ENCODE measurements at places on chromosomes 2 and 18.
A peak's percentile ranks its signal among the peaks of the same experiment; 100 is the strongest.

DNA sequence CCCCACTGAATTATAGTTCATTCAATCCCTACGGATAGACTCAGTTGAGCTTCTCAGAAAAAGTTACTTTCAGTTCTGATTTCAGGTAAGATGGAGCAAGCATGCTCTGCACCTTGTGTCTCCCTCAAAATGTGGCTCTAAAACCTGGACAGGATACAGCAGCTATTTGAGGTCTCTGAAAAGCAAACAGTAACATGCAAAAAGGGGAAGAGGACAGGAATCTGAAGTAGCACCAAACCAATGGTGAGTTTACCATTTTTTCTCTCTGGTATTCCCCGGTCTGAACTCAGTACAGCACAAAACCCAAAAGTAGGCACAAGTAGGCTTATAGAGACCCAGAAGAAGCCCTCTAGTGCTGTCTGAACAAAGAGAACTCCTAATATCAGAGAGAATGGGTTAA is 34.1 kb downstream of the LANCL1 start:
- DNase-seq: no peak

DNA sequence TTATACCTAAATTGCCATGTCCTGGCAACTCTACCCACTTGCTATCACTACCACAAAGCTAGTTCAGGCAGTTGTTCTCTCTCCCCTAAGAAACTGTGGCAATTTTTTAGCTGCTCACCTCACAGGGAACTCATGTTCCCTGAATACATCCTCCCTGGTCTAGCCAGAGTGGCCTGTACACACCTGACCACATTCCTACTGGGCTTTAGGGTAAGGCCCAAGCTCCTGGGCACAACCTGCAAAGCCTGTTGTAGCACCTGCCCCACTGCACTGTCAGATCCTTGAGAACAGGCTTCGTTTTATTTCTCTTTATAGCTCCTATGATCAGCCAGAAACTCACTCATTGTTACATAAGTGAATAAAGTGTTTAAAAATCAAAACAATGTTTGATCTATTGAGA is 21.5 kb downstream of the CNGA3 start:
- no peak for DNase-seq

- DNase-seq: no peak
These were observed 5.6 kb upstream of the STK39 start for GRCh38 chr2:168252976-168253375.

- no peak for DNase-seq
These were observed 30.6 kb downstream of the SPATS2L start for GRCh38 chr2:200336980-200337615.

DNA sequence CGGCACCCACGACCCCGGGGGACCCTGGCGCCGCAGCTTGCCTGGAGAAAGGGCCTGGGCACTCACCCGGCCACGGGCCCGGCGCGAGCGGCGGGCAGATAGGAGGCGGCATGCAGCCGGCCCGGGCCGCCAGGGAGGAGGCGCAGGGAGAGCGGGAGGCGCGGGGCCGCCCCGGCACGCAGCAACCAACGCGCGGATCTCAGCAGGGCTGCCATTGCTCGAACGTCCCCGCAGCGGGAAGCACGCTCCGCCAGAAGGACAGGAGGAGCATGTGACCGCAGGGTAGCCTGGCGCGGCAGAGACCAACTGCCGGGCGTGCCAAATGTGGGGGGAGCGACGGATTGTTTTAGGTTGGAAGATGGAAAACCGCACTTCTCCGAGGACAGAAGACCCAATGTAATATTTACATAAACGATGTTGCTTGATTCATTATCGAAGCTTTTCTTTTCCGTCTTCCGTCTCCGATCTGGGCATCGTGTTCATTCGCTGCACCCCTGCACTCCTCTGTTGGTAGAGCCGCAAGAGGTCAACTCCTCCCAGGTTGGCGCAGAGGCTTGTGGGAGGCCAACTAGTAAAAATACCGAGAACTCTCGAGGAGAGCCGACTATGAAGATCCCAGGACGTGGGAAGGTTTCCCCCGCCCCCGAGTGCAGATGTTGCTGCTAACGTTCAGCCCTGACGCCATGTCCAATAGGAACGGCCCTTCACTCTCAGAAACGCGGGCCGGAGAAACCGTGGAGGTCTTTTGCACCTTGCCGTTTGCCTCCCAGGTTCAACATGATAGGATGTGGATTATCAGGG is at the start of gene LRPPRC:
Gene LRPPRC, minus strand, starts transcription at position 257 of the 801 bp plus-strand sequence. Its CDS starts 42 bp downstream, at position 215.
- peak; percentile 90 for DNase-seq

DNA sequence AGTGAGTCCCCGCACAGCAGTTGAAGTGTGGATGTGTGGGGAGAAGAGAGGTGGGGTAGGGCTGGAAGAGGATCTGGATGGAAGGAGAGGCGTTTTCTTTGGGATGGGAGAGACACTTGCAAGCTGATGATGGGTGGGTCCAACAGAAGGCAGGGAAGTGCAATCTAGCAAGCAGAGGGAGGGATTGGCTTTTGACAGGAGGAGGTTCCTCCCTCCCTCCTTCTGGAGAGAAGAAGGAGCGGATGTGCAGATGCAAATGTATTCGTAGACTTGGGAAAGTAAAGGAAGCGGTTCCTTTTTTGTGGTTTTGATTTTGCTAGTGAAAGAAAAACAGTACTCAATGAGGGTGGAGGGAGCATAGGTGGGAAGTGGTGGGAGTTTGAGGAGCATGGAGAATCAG is 48.9 kb downstream of the LAMA3 start:
- DNase-seq: no peak

DNA sequence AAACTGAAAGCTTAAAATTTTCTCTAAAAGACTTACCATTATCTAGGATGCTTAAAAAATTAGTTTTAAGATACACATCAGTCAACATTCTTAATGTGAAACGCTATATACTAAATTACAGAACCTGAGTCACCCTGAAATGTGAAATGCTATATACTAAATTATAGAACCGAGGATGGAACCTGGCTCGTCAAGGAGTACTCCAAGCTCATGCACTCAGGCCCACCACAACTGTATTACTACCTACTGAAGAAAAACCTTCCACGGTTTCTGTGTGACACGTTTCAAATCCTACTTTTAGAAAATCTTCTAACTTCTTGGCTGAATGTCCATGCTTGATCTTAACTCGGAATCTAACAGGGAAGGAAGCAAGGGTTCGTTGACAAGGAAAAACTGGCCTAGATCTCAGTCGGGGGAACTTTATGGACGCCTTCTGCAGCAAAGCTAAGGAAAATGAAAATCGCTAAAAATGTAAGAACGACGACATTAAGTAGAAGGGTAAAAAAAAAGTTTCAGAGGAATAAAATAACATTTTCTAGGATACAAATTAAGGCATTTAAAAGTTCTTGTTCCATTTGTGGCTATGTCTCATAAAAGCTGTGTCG is 1.4 kb downstream of the PRKD3 start:
- no peak for DNase-seq

DNA sequence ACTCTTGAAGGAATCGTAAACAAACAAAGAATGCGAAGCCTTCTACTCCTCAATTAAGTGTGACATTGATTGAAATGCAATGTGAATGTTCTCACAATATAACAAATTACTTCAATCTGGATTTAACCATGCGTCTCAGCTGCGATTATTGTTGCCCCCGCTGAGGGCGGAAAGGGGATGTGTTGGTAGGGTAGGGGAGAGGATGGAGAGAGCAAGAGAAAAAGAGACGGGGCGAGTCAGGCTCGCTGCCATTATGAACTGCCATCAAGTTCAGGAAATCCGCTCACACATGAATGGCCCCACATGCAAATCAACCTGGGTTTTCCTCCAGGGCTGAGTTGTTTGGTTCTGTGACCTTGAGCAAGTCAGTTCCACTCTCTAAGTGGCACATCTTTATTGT is 129.8 kb downstream of the PXDN start:
- no peak for DNase-seq

DNA sequence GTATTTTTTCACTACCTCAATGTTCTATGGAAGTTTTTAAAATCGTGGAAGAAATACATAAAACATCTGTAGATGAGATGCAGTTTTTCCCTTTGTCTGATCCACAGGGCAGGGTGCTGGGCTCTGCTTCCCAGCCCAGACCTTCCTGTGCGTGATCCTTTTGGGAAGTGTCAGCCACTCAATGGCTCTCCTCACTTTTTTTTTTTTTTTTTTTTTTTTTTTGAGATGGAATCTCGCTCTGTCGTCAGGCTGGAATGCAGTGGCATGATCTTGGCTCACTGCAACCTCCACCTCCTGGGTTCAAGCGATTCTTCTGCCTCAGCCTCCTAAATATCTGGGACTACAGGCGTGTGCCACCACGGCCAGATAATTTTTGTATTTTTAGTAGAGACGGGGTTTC is 32.8 kb downstream of the SOWAHC start:
- DNase-seq: no peak

DNA sequence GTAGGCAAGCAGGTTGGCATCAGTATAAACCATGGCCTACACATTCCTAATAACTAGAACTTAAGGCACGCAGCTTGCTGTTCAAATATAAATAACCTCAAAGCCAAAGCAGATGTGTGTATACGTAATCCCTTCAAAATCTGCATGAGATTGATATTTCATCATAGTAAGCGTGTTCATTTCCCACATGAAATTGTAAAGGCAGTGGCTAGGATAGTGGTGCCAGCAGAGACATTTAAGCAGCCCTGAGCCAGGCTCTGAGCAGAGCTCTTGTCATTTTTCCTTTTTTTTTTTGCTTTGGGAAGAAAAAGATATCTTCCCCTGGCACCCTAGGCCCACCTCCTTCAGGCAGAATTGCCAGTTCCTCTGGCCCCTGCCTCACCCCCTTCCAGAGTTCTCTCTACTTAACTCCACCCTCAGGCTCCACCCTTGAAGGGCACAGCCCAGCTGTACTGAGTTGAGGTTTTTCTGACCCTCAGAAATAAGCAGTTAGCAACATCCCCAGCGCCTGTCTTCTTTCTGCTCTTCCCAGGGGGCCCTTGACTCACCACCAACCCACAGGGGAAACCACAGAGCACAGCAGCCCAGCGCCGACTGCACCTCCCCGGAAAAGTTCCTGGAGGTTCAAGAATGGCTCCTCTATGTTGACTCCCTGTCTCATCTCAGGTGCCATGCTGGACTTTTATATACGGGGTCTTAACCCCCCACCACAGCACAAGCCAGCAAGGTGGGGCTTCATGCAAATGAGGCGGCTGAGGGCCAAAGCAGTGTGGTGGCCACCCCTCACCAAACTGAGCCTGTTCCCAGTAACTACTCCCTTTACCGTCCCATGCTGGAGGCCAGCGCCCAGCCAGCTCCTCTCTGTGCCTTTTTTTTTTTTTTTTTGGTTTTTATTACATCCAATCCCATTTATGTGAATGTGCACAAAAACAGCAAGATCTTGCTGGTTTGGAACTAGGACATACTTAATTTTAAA is 84.7 kb downstream of the EHD3 start:
- peak; percentile 43 for DNase-seq

DNA sequence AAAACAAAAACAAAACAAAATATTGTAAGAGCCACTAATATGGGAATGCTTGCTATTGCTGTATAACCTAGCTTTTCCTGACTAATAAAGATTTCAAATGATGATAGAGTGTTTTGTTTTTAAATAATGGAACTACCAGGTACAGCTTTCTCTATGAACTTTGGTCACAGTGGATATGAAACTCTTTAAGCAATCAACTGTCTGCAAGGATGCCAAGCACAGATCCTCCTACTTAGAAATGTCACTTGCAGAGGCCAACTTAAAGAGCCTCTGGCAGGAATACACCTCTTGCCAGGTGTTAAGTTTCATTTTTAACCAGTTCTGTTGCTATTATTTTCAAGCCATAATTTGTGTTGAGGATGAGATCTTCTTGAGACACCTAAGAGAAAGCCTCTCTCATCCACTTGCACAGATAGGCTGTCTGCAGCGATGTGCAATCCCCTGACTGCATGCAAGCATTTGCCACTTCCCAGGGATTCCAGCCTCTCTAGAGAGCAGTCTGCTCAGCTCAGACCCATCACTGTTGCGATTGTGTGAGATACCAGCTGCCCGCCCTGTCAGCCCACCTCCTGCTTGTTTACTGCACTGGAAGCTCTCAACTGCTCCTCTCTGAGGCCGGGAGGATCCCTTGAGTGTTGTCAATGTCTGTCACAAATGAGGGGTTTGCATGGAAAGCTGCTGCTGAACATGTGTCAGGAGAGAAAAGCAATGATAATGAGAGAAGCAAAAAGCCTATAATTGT is 86.1 kb upstream of the SCG2 start:
- DNase-seq: no peak

- no peak for DNase-seq
These were observed 46.7 kb upstream of the HS6ST1 start for GRCh38 chr2:128365217-128365905.

DNA sequence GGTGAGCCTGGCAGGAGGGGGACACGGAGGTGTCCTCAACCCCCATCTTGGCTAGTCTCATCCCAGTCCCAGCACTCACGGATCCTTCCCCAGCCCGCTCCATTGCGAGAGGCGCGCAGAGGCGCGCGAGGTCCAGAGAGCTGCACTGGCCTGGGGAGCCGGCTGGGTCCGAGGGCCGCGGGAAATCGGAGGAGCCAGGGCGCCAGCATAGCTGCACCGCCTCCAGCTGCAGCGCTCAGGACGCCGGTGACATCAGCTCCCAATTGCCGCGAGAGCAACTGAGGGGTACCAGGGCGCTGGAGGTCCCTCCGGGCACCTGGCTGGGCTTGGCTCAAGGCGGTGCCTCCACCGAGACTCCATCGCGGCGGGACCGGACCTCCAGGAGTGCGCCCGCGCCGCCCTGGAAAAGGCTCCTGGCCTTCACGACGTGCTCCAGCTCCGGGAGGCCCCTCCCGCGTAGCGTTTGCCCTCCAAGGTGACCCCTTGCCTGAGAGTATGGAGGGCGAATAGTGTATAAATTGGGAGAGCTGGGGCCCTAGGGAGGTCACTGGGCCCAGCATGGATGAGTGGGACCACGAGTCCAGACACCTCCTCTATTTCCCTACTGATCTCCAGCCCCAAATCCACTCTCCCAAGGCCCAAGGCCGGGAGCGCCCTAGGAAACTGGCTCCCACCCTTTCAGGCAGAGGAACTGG is 5.5 kb downstream of the RTKN start:
- DNase-seq: no peak

- no peak for DNase-seq
These were observed 86.7 kb downstream of the FTCDNL1 start for GRCh38 chr2:199764273-199764800.

GRCh38 chr18:70464343-70465114 is 175.7 kb downstream of the SOCS6 start:
- DNase-seq: peak; percentile 54

GRCh38 chr2:200223205-200223784 is 83.2 kb upstream of the SPATS2L start:
- no peak for DNase-seq

DNA sequence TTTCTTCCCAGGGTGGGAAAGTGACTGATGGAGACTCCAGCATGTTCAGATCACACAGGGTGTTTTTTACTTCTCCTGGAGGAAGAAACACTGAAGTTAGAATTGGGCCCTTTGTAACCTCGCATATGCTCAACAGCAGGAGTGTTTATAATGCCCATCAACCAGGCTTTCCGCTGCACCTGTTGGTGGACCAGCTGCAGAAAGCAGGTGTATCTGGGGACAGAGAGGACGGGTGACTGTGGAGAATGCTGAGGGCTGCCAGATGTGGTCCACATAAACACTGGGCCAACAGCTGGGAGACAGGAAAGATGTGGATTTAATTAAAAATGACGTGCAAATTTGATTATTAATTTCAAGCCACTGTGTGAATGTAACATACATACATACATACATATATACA is 335.5 kb upstream of the SPRED2 start:
- no peak for DNase-seq
